Stimulated activated CD4-positive, alpha-beta T cell treated with anti-CD3 and anti-CD28 coated beads, Interleukin-12 subunit alpha, Interleukin-12 subunit beta, amount 100 ng/mL, for 4 hours (primary cell): ENCODE measurements at places on chromosomes 3 and 15.

- peak; percentile 67 for DNase-seq
These were observed 2.6 kb upstream of the APEH start for GRCh38 chr3:49671291-49672288.

GRCh38 chr3:173217127-173217526 is 76.1 kb upstream of the SPATA16 start:
- no peak for DNase-seq

GRCh38 chr3:20458994-20459716 is 273.1 kb upstream of the SGO1 start:
- no peak for DNase-seq

DNA sequence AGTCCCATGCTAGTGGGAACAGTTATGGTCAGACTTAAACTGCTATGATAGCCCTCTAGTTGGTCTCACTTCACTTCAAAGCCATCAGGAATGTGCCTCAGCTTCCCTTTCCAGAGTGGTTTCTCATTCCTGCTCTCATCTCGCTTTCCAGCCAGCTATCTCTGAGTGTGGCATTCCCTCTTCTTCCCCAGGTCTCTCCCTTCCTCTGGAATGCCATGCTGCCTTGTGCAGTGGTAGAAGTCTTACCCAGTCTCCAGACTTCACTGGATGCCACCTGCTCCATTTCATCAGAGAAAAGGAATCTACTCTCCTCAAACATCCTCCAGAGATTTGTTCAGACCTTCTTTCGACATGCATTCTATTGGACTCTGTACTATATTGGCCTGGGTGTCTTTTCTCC is 83.0 kb downstream of the AGBL1 start:
- no peak for DNase-seq

GRCh38 chr15:84658788-84659411 is 901 bp upstream of the NMB start:
- no peak for DNase-seq

DNA sequence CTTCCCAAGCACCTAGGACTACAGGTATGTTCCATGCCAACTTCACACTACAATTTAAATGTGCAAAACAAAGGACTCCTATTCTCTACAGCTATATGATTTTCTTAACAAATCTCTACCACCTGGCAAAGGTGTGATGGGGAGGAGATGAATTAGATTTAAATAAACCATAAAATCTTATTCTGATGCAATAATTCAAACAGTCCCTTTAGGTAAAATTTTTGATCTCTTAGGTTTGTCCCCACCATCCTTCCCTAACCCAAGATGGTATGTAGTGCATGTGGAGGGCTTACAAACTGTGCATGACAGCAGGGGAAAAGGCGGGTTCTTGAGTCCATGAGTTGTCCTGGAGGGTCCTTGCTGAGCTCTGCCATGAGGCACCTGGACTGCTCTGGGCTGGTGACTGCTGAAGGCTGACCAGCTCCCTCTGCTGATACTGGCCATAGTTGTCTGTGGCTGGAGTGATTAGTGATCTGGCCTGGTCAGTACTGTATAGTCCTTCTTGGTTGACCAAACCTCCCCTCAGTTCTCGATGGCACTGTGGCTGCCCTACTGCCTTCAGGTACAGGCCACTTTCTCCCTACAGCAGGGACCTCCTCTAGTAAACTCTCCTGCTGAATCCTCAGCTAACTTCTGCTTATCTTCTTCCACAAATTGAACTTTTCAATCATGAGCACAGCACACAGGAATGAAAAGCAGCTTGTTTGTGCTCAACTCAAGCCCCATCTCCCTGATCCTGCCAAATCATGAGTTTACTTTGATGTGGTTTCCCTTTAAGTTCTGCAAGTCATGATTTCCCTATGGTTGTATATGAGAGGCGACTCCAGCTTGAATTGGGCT is 30.1 kb downstream of the CFAP161 start:
- DNase-seq, result no peak

DNA sequence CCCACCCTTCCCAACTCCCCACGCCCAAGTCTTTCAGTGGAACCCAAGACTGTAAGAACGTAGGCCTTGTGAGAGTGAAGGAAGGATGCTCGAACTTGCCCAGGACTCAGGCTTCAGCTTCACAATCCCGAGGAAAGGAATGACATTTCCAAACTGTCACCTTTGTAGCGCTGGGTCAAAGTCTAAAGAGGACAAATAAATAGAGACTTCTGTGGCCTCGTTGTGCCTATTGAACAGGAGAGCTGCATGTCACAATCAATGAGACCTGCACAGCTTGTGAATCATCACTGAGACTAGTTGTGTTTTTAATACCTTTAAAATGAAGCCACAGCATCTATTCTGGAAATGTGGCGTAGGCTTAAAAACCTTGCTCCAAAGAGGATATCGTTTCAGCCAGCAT is 222.8 kb upstream of the ST8SIA2 start:
- DNase-seq, result no peak

- DNase-seq, result no peak
These were observed 15.8 kb upstream of the TFDP2 start for GRCh38 chr3:142165194-142165593.
